AG04449 (cell line): ENCODE measurements at places on chromosomes 11 and 22.

GRCh38 chr22:37381489-37381888, 45.8 kb downstream of the ELFN2 start:
- no peak for DNase-seq

GRCh38 chr22:29427176-29427760, 11.1 kb upstream of the RFPL1 start:
- DNase-seq = no peak

DNA sequence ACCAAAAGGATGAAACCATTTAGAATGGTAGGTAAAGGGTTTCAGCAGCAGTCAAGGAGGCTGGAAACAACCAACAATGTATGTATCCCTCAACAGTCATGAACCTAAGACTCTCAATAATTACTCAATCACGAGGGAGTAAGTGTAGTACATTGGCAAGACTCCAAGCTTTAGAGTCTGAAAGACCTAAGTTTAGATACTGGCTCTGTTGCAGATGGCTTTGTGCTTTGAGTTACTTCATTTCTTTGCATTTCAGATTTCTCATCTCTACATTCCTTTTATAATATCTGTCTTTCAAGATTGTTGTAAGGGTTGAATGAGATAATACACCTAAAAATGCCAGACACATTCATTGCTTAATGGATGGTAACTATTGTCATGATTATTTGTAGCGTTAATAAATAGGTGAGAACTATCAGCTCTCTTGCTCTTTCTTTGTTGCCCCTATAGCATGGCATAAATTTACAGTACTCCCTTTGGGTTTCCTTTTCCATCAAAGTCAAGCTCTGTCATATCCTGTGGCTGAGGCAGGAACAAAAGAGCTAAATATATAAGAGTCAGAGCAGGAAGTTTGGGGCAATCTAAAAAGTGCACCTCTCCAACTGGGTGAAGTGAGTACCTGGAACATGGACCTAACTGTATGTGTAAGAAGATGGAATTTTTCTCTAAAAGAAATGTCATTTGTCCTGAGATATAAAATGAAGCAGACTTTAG, 228.2 kb upstream of the ZC3H12C start:
- peak; percentile 24 for DNase-seq

- DNase-seq = no peak
These were observed 24.9 kb upstream of the EMSY start for GRCh38 chr11:76419896-76420295.

- no peak for DNase-seq
These were observed 769 bp downstream of the MAFF start for GRCh38 chr22:38202437-38203089.

DNA sequence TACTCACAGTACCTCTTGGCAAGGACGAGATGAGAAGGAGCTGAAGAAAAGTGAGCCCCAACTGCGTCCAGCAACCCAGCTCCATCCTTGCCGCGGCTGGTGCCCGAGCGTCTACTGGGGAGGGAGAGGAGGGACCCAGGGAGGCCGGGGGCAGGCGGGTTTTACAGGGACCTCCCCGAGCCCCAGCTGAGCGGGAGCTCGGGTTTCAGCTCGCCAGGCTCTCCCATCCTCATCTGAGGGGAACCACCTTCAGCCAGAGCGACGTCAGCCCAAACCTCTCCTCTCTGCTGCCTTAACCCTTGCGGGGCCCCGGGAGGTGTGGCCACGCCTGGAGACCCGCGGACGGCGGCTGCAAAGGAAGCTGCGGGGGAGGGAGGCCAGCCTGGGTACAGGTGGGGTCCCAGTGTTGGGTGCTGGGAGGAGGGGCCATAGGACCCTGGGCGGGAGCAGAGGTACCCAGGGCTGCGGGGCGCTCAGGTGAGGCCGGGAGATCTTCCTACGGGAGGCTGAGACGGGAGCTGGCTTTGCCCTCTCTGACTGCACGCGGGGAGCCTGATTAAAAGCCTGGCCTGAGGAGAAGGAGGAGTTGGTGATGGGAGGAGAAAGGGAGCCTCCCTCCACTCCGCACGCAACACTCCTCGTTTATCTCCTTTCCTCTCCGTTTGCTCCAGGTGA, at the start of gene PAMR1:
PAMR1 (minus strand) TSS at position 116 of the 675 bp plus-strand sequence; CDS start at position 85, 31 bp downstream.
- DNase-seq = no peak

DNA sequence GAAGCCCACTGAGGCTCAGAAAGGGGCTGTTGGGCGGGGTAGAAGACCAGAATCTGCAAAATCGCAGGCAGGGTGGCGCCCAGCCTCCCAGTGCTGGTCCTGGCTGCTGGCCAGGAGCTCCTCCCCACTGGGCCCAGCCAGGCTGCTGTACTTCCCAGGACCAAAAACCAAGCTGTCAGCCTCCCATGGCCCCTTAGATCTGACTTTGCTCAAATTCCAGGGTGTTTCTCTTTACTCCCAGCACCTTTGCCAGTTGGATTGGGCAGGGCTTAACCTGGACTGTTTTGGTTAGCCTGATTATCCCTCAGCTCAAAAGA, 44.2 kb upstream of the WEE1 start:
- no peak for DNase-seq

GRCh38 chr11:11978792-11979487, 29.5 kb downstream of the DKK3 start:
- DNase-seq = no peak

- DNase-seq = peak; percentile 96
These were observed 38.1 kb downstream of the NUP50 start for GRCh38 chr22:45201678-45202332.

DNA sequence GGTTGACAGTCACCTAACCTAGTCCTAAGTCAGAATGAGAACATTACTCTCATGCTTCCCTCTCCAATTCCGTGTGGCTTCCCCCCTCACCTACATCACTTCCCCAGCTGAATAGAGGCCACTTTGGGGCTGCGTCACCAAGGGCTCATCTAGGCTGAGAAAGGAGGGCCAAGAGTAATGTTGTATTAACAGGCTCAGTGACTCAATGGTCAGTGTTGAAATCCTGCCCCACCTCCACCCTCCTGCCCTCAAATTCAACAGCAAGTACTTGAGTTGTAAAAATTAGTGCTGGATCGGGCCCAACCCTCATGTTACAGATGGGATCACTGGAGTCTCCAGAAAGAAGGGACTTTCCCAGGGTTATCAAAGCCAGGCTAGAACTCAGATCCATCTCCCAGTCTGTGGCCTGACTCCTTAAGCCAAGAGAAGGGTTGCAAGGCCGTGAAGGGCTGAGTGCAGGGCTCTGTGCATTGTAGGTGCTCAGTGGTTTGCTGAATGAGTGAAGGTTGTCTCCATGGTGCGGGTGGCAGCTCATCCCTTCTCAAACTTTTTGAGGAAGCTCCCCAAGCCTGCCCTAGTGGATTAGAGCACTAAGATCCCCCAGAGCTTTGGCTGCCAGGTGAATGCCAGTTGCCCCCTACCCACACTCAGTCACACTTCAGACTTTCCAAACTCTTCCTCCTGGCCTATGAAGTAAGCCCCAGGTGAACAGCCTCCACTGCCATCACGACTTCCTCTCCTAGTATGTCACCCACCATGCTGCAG, 3.2 kb downstream of the DGAT2 start:
- DNase-seq = no peak

GRCh38 chr11:124791626-124792341, 8.4 kb downstream of the MSANTD2 start:
- DNase-seq = no peak

- no peak for DNase-seq
These were observed 51.6 kb upstream of the SYT13 start for GRCh38 chr11:45337583-45338360.

DNA sequence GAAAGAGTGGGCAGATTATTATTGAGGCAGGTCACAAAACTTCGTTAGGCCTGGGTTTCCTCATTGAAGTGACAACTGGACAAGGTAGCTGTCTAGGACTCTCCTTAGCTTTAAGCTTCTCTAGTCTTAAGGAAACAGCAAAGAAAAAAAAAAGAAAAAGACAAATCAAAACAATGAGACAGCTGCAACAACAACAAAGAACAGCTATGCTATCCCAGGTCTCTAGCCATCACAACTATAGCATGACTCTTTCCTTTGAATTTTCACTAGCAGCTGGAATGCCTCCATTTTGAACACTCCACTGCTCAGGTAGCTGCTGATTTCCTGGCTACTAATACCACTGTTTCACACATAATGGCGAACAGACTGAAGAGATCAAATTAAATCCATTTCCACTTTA, 302.4 kb upstream of the SORL1-AS1 start:
- no peak for DNase-seq

DNA sequence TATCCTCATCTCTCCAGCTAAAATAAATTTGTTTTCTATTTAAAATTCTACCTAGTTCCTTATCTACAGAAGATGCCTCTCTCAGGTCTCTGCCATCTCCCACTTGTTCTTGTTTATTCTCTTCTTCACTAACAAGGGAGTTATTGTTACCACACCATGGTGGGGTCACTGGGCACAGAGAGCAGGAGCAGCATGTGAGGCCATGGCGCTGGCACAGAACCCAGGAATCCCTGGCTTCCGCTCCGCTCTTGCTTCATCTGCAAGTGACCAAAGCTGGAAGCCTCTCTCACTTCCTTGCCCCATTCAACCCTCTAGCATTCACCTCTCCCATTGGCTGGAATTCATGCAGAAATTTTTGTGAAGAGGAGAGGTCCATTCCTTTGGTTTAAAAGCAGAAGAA, 190.7 kb upstream of the NCAM1 start:
- no peak for DNase-seq

- no peak for DNase-seq
These were observed 619.4 kb upstream of the B3GAT1 start for GRCh38 chr11:135031205-135031989.

DNA sequence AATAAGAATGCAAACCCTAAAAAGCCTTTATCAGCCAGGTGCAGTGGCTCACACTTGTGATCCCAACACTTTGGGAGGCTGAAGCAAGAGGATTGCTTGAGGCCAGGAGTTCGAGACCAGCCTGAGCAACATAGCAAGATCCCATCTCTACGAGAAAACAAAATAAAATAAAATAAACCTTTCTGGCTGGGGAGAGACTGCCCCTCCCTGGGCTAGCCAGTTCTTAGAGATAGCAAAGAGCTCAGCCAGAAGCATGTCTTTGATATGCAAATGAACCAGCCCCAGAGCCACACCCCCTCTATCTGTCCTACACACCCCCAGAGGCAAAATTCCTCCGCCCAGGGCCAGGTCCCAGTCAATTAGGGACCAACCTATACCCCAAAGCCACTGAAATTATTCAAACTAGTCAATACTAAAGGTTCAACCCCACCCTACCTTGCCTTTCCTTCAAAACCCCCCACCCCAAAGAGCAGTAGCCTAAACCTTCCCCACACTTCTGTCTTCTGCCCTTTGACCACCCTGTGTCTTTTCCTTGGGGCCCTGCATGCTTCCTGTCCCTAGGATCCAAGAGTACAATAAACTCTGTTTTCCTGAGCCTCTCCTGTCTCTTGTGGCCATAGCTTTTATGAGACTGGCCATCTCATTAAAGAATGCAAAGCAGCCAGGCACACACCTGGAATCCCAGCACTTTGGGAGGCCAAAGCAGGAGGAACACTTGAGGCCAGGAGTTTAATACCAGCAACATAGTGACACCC, 37.3 kb upstream of the CXCR5 start:
- no peak for DNase-seq
